Right renal pelvis (tissue), 4 donors: ENCODE measurements at places on chromosomes 1 and 21. TPM values are rescaled to one million over a fixed set of nuclear protein-coding genes. Genes with fewer than 3 reads are reported as not detected.

The C1QA gene
- polyA plus RNA-seq = 12.6 TPM

GRCh38 chr1:38336961-38337360 is 290.4 kb upstream of the POU3F1 start:
- DNase-seq = no peak

DNA sequence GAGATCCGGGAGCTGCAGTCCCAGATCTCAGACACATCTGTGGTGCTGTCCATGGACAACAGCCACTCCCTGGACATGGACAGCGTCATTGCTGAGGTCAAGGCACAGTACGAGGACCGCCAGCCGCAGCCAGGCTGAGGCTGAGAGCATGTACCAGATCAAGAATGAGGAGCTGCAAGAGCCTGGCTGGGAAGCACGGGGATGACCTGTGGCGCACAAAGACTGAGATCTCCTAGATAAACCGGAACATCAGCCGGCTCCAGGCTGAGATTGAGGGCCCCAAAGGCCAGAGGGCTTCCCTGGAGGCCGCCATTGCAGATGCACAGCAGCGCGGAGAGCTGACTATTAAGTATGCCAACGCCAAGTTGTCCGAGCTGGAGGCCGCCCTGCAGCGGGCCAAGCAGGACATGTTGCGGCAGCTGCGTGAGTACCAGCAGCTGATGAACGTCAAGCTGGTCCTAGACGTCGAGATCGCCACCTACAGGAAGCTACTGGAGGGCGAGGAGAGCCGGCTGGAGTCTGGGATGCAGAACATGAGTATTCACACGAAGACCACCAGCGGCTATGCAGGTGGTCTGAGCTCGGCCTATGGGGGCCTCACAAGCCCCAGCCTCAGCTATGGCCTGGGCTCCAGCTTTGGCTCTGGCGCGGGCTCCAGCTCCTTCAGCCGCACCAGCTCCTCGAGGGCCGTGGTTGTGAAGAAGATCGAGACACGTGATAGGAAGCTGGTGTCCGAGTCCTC is 25.5 kb downstream of the ETV3L start:
- no peak for DNase-seq

GRCh38 chr1:1111516-1112236 is 4.2 kb downstream of the C1orf159 start:
- DNase-seq = no peak

- DNase-seq = no peak
Observed at GRCh38 chr1:36961062-36961615, 73.2 kb downstream of the GRIK3 start.

DNA sequence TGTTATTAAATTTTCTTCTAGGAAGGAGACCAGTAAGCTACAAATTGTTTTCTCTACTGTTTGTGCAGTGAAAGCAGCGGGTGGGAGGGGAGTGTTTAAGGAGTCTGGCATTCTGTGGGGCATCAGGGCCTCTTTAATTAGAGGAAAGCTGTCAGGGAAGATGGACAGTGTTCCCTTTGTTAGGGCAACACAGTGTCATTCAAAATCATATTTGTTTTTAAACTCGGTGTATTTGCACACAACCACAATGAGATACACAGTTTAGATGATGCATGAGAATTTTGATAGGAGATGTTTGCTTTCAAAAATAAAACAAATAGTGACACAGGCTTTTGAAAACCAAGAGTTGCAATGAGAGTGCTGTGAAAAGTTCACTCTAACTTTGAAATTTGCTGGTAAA is 15.1 kb upstream of the ST6GALNAC3 start:
- no peak for DNase-seq

DNA sequence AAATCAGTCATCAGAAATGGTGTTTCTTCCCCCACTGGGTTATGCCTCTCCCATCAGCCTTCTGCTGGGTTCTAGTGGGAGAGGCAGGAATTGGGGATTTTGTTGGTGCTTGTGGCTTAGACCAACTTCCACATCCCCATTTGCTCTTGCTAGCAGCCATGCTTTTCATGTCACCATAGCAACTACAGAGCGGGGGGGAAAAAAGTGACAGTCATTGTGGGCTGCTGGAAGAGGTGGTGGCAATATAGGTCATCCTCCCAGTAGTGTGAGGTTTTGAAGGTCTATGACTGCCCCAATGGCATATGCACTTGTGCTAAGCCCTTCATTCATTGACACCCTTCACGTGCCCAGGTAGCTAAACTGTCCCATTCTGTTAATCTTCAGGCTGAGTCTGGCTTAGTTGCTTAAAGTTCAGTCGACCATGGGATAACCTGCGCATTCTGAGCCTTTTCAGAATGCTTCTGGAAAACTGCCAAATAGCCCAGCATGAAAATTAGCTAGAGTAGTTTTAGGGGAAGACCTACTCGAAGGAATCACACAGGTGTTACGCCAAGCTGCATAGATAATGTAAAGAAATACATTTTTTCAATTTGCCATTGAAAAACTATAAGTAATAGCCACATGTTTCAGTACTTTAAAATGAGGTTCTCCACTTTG is 53.7 kb upstream of the ZNF326 start:
- DNase-seq = no peak

DNA sequence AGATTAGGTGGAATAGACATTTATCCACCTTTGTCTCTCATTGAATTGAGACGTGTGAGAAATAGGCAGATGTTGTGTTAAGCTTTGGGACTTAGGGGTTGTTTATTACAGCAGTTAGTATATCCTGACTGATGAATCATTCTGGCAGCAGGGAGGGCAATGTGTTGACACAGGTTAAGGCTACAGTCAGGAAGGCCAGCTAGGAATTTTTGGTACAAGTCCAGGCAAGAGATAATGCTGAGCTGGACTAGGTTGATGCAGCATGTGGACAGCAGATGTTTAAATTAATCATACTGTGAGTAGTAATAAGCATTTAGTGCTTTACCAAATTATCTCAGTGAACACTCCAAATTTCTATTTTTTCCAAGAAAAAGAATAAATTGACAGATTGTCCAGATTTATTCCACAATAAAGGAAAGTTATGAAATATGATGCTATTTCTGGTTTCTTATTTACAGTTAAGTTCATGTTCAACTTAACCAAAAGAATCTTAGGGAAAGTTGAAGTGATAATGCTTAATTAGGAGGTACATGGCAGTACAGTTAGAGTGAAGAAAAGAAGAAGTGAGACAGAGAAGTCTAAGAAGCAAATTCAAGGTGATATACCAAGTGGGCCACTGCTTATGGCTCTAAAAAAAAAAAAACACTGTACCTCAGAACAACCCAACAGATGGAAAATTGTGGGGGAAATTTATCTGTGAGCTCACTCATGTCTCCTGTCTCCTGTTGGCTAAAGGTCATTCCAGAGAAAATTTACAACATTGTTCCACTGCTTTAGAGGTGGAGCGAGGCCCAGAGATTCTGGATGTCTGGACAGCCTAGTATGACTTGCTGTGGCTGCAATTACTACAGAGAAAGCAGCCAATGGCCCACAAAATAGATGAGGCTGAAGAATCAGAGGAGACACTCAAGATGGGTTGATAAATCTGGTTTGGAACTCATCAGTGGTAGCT is 102.7 kb upstream of the C21orf91 start:
- DNase-seq = no peak

DNA sequence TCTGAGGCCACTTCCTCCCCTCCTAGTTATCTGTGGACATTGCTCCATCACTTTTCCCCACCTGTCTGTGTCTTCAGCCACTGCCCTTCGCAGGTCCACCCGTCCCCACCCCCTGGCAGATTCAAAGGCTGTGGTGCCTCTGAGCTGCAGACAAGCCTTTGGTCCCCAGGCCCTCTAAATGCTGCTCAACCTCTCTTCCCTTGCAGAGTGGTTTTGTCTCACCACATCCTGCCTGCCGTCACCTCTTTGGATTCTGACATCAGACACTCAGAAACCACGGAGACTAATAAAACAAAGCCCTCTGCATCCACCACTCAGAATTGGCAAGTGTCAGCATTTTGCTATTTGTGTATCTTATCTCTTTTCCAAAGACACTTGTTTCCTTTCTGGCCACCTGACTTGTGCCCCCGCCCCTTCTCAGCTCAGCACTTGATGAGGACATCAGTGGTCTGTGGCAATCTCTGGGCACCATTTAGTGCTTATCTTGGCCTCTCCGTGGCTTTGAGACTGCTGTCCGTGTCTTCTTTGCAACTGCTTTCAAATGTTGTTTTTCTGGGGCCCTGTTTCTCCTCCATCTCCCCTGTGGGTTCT is 7.7 kb downstream of the CNIH3 start:
- DNase-seq = no peak

The KCNQ4 gene
- polyA plus RNA-seq = 1.5 TPM

DNA sequence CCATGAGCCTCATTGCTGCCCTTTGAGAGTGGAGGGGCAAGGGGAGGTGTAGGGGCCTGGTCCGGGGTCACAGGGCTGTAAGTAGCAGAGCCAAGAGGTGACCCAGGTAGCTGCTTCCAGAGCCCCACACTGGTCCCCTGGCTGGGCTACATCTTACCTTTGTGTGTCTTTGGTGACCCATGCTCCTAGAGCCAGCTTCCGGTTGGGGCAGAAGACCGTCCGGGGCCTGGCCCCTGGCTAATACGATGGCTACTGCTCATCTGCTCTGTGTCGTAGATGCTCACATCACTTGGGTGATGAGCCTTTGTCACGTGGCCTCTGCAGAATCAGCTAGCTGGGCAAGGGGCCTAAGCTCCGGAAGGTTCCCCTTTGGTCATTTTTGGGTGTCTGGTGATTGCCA is 20.6 kb downstream of the ABCG1 start:
- DNase-seq = no peak

DNA sequence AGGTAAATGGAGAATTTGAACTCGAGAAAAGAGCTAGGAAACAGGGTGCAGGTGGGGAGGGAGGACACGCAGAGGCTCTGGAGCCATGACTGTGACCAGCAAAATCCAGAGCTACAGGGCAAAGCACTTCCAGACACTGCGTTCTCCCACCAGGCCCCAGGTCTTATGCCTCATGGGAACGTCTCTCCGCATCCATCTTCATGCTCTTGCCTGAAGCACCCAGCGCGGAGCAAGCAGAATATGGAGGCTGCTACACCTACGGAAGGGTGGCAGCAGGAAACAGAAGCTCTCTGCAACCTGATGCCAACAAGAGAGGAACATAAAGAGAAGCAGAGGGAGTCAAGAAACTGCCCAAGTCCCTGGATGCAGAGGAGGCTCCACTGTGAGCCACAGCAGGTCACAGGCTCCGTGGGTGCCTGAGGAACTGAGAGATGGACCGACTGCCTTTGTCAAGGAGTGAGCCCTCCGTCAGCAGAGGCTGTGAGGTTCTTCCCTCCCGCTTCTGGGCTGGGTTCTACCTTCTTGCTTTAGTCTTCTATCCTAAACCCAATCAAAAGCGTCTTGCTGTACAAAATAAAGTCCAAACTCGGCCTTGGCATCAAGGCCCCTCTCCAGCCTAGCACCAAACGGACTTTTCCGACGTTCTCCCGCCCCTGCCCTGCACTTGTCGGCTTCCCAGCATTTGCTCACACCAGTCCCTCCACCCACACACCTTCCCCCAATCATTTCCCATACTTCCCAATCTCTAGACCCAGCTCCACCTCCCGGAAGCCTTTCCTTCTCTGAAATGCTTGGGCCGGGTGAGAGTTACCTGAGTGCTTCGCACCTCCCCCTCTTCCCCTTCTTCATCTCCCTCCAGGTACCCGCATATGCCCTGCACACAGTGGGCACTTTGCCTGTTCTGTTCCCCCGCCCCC is 930 bp downstream of the DHCR24 start:
- no peak for DNase-seq

The NTMT2 gene
- polyA plus RNA-seq = not detected

DNA sequence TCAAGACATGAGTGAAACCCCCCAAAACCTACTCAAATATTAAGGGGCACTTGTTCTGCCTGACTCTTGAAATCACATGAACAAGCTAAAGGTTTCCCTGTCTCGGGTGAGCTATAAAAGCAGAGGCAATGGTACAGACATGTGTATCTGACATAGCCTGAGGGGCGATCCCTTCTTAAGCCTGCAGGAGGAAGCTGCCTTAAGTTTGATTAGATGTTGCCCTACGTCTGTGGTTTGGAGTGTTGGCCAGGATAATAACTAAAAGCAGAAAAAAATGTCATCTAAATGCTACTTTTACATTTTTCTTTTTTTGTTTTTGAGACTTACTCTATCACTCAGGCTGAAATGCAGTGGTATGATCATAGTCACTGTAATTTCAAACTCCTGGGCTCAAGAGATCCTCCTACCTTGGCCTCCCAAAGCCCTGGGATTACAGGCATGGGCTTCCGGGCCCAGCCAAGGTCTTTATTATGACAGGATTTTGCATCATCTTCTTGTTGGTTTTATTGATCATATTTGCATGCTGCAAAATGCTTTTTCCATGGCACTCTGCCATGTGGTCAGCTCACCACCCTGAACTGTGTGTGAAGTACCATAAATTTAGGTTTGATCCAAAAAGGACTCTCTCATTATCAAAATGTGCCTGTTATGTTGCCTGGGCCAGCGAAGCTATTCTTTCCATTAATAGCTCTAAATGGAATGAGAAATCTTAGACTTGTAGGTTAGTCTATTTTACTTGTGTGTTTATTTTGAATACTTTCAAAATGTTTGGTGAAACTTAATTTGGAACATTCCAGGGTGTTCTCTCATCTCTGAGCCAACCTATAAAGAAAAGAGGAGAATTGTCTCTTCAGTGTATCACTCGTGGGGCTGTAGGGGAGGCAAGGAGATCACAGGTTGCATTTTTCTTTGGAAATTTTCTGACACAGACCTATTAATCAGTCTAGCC is 15.0 kb upstream of the HMGN1 start:
- DNase-seq = no peak

DNA sequence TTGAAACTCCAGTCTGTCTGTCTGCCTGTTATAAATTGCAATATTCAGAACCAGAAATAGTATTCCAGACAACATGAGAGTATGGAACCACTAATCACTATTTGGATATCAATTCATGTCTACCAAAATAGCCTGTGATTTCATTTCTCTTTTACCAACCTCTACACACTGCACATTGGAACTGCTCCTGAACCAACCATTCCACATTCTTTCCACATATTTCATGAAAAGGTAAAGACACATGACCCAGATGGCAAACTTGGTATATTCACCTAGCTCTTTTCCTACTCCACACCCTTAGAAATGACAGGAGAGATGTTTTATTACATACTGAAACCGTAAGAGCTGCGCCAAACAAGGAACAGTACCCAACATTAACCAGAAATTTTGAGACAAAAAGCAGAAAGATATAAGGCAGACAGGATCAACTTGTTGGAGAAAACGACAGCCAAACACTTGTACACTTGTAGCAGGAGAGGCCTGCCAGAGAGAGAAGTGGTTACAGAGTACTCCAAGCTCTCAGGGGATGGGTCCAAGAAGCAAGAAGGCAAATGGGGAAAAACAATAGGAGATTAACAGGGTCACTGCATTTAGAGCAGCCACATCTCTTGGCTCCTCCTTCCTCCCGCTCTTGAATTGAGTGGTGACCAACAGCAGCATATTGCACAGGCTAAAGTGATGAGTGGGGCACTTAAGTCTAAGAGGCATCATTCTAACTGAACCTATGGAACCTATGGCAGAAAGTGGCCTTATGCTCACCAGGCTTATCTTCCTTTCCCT is 148.7 kb downstream of the SETD4 start:
- DNase-seq = no peak
